Esophagus squamous epithelium (tissue), 5 donors: ENCODE measurements at places on chromosomes 1 and 21.

GRCh38 chr1:211527006-211527405 is 35.0 kb upstream of the RD3 start:
- DNase-seq = no peak

DNA sequence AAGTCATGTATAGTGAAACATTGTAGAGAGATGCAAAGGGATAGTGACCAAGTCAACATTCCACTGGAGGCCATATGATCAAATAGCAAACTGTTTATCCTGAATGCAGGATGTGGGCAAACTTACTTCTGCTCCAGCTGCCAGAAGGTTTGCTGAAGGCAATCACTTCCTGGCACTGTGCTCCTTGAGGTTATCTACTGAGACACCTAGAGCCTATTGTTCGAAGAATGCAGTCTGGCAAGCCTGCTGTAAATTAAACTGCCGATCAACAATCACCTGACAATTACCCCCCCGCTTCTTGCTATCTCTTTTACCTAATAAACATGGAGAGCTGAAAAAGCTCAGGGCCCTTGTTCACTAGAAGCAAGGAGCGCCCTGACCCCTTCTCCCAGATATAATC is 139.4 kb upstream of the B3GALT2 start:
- DNase-seq = no peak

- no peak for DNase-seq
Measured at GRCh38 chr1:39043513-39043912, 17.4 kb downstream of the NDUFS5 start.

- no peak for DNase-seq
Measured at GRCh38 chr1:206508956-206509355, 1.6 kb downstream of the RASSF5 start.

GRCh38 chr1:111961773-111962565 is 27.5 kb downstream of the KCND3 start:
- DNase-seq = no peak

DNA sequence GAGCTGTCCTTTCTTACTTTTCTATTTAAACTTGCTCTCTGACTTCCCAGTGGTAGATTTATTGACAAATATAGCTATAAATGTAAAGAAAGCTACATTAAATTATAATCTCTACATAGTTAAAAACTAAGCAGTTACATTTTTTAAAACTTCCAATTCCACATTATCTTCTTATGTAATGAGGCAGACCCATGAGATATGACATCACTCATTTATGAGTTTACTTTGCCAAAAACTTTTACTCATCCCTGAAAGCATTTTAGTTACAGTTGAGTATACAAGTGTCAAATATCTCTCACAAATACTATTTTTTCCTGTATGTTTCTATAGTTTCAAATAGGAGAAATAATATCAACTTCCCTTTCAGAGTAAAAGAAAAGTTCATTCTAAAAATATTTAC is 3.8 kb downstream of the NMNAT2 start:
- no peak for DNase-seq

GRCh38 chr21:46269466-46269865 is 15.9 kb downstream of the MCM3AP start:
- DNase-seq = no peak

DNA sequence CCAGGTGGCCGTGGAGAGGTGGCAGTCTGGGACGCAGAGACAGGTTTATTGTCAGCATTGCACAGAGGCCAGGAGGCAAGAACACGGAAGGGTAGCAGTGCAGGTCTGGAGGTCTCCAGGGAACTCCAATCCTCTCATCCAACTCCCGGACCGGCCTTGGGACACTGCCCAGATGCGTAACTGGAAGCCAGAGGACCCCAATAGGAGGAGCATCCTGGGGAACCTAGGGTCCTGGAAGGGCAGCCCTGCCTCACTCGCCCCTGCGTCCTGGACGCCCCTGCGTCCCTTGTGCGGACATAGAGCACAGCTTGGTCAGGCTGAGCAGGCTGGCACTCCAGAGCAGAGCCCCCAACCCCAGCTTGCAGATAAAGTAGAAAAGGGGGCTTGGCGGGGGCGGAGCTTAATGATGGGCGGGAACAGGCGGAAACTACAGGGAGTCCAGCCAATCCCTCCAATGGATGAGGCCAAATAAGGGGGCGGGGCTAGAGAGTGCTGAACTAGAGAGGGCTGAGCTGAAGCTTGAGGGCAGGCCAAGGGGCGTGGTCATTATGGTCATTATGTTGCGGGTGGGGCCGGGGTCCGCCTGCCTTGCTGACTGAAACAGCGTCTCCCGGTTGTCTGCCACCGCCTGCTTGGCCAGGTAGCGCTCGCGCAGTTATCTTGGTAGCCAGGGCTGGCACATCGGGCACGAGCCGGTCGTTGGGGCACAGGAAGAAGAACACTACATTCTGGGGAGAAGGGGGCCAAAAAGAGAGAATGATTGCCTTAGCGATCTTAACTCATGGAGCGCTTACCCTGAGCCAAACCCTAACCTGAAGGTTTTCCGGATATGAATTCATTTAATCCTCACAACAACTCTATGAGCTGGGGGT is 3.7 kb upstream of the ARHGEF19 start:
- peak; percentile 28 for DNase-seq

DNA sequence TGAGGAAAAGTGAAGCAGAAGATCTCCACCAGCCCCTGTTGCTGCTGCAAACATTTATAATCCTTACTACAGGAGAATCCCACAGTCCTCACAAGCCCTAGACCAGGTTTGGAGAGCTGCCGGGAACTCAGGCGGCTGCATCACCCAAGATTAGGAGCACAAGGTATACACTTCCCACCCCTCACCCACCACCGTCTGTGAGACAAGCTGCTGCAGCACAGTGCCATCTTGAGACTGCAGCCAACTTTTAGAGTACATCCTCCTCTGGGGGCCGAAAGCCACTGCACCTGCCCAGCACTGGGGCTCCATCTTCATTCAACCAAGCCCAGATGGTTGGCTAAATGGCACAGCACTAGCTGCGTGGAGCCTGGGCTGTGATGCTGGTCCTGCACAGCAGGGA is 13.8 kb downstream of the OLFML3 start:
- no peak for DNase-seq

DNA sequence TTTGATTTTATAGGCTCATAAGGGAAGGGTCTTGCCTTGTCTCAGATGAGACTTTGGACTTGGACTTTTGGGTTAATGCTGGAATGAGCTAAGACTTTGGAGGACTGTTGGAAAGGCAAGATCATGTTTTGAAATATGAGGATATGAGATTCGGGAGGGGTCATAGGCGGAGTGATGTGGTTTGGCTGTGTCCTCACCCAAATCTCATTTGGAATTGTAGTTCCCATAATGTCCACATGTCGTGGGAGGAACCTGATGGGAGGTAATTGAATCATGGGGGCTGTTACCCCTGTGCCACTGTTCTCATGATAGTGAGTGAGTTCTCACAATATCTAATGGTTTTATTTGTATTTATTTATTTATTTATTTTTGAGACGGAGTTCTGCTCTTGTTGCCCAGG is 6.9 kb upstream of the CSDE1 start:
- DNase-seq = no peak

- no peak for DNase-seq
Measured at GRCh38 chr1:39214714-39214997, 10.2 kb downstream of the MACF1 start.

- no peak for DNase-seq
Measured at GRCh38 chr1:106222403-106222802, 834.1 kb upstream of the PRMT6 start.

- DNase-seq = no peak
Measured at GRCh38 chr1:154186177-154186576, 5.7 kb downstream of the TPM3 start.

DNA sequence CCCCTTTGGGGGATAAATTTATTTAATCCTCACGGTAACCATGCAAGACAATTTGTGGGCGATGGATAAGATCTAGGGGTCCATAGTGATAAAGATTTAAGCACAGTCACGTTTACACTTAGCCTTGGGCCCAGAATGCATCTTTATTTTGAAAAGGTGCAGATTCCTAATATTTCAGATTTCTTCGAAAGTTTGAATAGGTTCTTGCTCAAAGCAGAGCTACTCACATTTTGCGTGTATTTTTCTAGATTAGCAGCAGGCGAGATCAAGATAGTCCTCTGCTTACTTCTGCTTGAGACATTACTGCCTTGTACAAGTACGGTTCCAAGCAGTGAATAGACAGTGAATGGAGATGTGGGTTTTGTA is 647 bp downstream of the TSEN15 start:
- DNase-seq = no peak
